Kasumi-1 (cell line): ENCODE measurements at places on chromosomes 7 and 10.

- DNase-seq, result no peak
Measured at GRCh38 chr10:8454357-8454756, 399.9 kb downstream of the GATA3 start.

- DNase-seq, result no peak
Measured at GRCh38 chr7:157097569-157097968, 41.2 kb upstream of the UBE3C start.

DNA sequence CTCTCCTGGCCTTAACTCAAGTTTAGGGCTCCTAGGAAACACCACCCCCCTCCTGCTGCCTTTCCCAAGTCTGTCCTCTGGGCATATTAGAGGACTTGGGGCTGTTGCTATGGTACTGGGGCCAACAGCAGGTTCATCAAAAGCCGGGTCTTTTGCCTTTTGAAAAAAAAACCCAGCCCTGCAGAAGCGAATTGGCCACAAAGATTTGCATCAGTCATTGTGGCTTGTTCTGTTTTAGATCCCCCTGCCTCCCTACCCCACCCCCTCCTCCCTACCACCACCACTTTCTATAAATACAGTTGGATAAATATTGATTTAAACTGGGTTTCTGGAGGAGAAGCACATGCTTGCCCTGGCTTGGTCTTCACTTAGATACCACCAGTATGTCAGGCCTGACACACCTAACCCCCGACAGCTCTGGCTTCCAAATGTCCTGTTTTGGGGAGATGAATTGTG, 7.0 kb downstream of the MXI1 start:
- peak; percentile 26 for DNase-seq

GRCh38 chr10:8380833-8381496, 326.5 kb downstream of the GATA3 start:
- DNase-seq, result no peak

DNA sequence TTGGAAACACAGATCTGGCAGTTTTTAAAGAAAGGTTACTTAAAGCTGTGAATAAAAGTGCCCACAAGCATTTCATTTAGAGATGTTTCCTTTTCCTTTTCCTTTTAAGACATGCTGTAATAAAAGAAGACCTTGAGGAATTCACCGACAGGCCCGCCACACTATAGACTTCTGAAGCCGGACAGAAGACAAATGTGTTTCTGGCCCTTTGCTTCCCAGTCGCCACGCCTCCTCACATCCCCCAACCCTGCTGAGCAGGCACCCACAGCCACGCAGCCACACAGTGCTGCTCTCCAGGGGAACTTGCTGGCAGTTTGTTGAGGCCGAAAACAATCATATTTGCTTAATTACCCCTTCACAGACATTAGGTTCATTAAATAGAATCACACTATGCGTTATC, 83.4 kb downstream of the SLC25A13 start:
- DNase-seq, result no peak

DNA sequence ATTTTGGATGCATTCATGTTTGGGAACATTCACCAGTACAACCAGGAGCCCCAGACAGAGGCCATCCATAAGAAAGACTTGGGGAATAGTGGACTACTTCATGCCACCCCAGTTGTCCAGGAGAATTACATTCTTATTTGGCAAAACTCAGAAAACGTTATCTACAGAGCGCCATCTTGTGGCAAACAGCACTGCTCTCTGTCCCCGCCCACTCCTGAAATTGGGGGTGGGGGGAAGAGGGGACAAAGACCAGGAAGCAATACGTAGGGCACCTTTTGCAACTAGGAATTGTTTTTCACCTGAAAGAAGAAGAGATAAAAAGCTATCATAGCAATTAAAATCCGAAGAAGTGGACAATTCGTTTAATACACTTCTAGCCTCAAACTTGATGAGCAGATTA, 134.6 kb upstream of the MGMT start:
- DNase-seq, result no peak

DNA sequence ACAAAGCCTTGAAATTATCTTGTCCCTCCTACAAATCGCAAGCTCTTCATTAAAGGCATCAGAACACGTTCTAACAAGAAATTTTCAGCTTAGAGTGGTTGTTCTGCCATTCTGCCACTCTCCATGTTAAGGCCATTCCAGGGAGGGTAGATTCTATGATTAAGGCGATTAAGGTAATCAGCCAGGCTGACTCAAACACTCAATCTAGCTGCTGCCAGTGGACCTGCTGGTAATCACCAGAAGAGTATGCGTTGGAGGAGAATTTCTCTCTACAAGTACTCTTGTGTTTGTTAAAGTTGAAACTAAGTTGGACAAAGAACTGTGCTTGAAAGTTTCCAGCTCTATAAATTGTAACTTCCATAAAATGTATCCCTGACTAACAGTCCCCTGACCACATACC, 149.2 kb upstream of the COL1A2 start:
- DNase-seq, result no peak

DNA sequence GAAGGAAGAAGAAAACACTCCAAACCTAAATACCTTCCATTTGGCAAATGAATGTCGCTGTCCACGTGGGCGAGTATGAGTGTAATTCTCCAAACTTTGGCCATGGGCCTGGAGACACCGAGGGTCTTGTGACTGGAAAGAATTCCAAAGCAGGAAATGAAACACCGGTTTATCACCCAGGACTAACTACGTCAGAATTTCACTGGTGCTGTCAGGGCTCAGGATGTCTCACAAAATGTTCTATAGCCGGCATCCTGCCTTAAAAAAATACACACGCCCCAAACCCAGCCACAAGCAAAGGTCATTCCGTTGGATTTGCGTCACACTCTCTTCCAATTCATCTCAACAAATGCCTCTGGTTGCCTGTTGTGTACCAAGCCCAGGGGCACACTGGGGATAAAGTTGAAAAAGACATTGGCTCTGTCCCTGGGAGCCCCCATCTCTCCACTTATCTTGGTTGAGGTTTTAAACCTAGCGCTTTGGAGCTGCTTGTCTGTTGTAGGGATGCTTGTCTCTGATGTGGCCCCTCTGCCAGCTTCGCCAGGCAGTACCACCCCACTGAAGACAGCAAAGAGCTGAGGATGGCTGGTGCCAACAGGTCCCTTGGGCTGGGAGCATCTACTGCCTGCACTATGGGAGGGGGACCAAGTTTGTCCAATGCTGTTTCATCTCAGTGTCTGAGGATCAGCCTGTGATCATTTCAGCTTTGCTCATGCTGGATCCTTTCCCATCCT, 31.2 kb downstream of the GSTO2 start:
- DNase-seq, result no peak
